ENCODE measurements at places on chromosomes 4 and X. TPM values are rescaled to one million over a fixed set of nuclear protein-coding genes. Genes with fewer than 3 reads are reported as not detected.

The KDR gene
- 0.48 TPM for total RNA-seq

The MAGEB4 gene
- total RNA-seq, result not detected

The PAGE2 gene
- 0.29 TPM for total RNA-seq

The IL13RA2 gene
- total RNA-seq, result 79.4 TPM

The HELT gene
- total RNA-seq, result not detected
